ENCODE measurements at places on chromosomes 3 and 15.
A peak's percentile ranks its signal among the peaks of the same experiment; 100 is the strongest.

- no peak for DNase-seq
Observed at GRCh38 chr3:43906849-43907507, 216.2 kb downstream of the ABHD5 start.

- DNase-seq, result no peak
Observed at GRCh38 chr3:52681596-52681995, 4.1 kb downstream of the PBRM1 start.

DNA sequence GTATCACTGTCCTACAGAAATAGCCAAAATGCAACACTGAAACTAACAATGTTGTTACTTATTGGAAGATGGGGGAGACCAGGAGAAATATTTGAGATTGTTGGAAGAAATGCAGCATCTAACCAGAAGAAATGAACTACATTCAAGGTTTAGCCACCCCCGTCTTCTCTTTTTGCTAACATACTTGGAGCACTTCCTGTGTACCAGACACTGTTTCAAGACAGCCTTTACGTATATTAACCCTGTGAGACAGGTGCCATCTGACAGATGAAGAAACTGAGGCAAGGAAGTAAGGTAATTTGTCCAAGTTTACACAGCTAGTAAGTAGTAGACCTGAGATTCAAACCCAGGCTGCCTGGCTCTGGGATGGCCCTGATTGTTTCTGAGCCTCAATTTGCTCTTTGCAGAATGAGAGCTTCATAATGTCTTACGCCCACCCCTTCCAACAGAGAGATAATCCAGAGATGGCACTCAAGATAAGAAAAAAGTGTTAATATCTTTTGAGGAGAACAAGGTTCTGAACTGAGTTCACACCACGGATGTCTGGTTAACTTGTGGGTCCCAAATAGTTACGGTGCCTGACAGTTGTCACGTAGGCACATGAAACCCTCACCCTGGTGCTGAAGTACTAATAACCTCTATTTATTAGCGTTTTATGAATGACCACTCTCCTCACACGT is 26.1 kb downstream of the RASGRP1 start:
- DNase-seq, result no peak

GRCh38 chr3:13835246-13835645 is 44.6 kb downstream of the WNT7A start:
- no peak for DNase-seq

- no peak for DNase-seq
Observed at GRCh38 chr3:130900959-130901358, 7.1 kb downstream of the ATP2C1 start.

GRCh38 chr3:50655009-50655830 is 19.5 kb upstream of the DOCK3 start:
- peak; percentile 12 for DNase-seq

DNA sequence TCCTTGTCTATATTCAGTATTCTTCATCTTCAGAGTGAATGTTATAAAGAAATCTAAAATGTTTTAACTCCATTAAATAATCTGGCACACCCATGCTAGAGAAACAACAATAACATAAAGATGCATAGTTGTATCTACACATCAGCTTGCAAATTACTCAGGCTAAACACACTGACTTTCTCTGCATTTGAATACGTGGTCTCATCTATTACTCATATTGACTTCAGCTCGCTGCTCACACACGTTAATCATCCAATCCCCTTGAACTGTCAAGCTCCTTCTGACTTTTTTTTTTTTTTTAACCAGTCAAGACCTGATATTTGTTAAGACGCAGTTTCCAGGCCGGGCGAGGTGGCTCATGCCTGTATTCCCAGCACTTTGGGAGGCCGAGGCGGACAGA is 1137.3 kb upstream of the CADM2 start:
- DNase-seq, result no peak

DNA sequence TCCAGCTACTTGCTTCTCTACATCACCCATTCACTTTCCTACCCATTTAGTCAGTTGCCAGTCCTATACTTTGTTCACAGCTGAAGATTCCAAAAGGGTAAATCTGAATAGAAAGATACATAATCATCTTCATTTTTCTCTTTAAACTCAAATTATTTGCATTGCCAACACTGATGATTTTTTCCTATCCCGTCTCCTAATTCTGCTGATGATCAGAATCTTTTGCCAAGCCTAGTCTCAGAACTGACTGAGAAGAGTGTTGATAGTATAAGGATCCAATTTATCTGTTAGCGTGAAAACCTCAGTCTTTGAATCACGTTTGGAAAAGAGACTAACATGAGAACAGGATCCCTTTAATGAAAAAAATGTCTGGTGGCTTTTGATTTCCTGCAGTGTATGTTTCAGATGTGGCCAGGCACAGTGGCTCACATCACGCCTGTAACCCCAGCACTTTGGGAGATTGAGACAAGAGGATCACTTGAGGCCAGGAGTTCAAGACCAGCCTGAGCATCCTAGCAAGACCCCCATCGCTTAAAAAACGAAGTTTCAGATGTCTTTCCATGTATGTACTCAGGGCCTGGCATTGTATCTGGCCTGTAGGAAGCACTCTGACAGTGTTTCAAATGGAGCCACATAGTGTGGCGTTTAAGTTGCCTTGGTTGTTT is 169.4 kb downstream of the KLHL25 start:
- no peak for DNase-seq
